HT1080 (cell line): ENCODE measurements at places on chromosomes 4 and X. TPM values are rescaled to one million over a fixed set of nuclear protein-coding genes. Genes with fewer than 3 reads are reported as not detected.
A peak's percentile ranks its signal among the peaks of the same experiment; 100 is the strongest.

GRCh38 chrX:21946925-21947641 is 6.6 kb downstream of the SMS start:
- DNase-seq = no peak

The GLRA3 gene
- not detected in 2 replicates for total RNA-seq

The GAGE1 gene
- total RNA-seq = 40.0 and 84.7 TPM in 2 replicates

DNA sequence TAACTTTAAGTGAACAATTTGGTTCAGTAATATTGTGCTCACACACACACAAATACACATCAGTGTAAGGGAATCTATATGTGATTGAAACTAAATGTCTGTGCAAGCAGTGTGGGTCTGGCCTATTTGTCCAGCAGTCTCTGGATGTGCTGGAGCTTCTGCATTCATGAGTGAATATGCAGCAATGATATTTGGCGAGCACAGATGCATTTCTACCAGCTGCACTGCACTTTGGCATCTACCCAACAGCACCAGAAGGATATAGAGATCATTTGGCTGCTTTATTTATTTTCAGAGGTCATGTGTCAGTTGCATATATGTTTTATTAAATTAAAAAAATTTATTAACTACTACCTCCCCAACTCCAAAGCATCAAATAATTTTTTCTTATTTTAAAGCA is 613.4 kb upstream of the NR3C2 start:
- DNase-seq = no peak

DNA sequence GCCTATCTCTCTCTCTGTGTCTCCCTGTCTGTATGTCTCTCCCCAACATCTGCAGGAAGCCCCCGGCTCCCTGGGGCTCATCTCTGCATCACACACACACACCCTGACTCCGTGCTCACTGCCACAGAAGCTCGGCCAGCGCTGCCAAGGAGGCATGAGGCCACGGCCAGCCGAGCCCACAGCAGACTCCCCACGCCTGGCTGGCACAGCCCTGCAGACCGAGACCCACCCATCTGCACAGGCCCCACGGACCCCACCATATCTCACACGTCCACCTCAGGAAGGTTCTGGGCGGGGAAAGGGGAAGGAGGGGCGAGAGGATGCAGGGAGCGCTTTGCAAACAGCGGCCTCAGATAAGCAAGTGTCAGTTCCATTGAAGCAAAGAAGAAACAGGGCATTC is 28.5 kb upstream of the SLC25A6 start:
- no peak for DNase-seq

- no peak for DNase-seq
These were observed 4.3 kb downstream of the STIM2 start for GRCh38 chr4:26864899-26865298.

DNA sequence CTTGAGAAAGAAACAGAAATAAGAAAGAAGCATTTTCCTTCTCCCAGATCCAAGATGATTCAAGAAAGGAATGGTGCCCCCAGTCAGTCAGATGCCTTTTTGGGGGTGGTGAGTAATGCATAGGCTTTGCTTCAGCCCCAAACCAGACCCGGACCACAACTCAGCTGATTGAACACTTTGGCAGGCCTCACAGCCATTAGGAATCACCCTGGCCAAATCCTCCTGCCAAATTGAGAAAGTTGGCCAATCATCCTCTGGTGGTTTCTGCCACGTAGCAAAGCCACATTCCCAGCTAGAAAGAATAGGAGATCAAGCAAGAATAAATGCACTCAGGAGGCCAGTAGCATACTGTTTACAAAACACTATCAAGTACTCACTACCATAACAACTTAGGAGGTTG is 33.7 kb downstream of the FRMD7 start:
- DNase-seq = peak; percentile 11

DNA sequence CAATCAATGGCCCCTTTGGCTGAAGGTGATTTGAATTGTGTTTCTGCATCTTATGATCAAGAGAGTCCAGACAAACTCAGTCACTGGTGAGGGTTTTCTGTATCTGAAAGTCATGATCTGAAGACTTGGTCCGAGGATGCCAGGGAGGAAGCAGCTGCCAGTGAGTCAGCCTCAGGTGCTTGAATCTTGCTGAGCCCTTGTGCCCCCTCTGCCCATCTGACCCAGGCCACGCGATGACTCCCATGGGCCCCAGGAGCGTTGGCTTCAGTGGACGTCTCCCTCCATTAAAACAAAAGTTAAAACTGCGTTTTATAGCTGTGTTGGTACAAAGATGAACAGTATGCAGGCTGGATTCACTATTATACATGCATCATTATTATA is 62.0 kb downstream of the HTRA3 start:
- peak; percentile 38 for DNase-seq

- DNase-seq = peak; percentile 97
These were observed 169.8 kb downstream of the BTC start for GRCh38 chr4:74624351-74625151.

GRCh38 chr4:153261914-153262313 is 57.7 kb downstream of the TRIM2 start:
- no peak for DNase-seq
